T-cell (primary cell): ENCODE measurements at places on chromosomes 2 and 18. TPM values are rescaled to one million over a fixed set of nuclear protein-coding genes. Genes with fewer than 3 reads are reported as not detected.

GRCh38 chr18:27277554-27277953, 92.4 kb upstream of the CHST9 start:
- DNase-seq, result no peak
- no peaks in the 10 kb centered on the region for H3K36me3 ChIP-seq
- no peaks in the 10 kb centered on the region for H3K4me1 ChIP-seq
- no peak overlapping the region for H3K4me3 ChIP-seq
- H3K27me3 ChIP-seq, result no peaks in the 10 kb centered on the region

DNA sequence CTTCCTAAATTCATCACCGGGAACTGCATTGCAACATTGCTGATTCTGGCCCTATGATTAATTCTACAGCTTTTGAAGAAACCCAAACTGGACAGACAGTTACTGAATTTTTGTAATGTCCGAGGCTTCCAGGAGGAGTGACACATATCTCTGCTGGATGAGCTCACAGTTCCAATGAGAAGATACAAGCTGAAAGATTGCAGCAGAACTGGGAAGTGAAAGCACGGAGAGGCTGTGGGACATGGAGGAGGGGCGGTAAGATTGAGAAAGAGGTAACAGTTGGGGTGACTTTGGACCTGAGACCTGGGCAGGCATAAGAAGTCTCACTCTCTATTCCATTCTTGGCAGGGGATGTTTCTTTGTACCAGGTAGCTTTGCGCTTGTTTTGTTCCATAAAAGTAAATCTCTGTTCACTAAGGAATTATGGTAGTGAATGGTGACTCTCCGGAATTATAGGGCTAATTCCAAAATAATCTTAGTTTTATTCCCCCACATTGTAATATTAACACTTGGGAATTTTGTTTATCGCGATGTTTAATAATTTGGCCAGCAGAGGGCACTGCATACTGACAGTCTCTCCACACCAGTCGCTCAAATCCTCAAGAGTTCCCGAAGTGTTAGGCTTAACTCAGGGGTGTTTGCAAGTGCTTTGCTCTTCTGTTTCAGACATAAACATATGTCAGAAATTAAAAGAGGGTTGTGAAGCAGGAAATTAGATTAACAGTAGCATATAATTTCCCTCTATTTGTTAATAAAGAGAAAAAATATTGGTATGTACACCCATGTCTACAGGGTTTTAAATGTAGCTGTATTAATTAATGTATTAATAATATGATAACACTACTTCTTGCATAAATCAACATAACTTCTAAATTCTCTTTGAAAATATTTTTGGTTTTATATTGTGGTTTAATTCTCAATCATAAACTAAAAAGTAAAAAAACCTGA, 201.4 kb downstream of the SOCS6 start:
- peak; percentile 18 for DNase-seq
- H3K27ac ChIP-seq, result no peak overlapping the region
- H3K36me3 ChIP-seq, result no peaks in the 10 kb centered on the region
- H3K4me3 ChIP-seq, result no peak overlapping the region

DNA sequence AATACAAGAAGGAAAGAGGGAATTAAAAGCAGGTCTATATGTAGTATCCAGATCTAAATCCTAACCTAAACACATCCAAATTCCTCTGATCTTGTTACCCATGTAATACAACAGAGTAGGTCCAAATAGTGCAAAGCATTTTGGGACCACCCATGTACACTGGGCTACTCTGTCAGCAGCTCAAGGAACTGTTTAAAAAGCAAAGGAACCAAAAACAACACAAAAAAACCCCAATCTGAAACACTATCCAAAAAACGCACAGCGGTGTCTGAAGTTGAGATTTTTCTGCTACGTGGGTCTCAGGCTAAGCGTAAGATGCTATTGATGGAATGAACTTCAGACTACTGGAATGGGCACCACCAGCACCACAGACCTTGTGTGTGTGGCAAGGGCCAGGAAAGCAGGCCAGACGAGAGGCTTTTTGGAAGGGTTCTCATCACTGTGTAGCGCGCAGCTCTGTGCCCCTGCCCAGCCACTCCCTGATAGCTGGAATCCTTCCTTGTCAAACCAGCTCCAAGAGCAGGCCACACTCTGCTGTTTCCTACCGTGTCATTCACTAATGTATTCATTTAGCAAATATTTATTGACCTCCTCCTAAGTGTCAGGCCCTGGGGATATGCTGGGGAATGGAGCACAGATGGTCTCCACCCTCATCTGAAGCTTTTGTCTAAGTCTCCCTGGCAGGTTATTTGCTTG, 101.4 kb downstream of the COLEC12 start:
- H3K36me3 ChIP-seq, result no peaks in the 10 kb centered on the region
- H3K4me1 ChIP-seq, result no peaks in the 10 kb centered on the region
- DNase-seq, result no peak
- no peak overlapping the region for H3K27ac ChIP-seq
- no peak overlapping the region for H3K4me3 ChIP-seq

GRCh38 chr18:54116541-54117257, 107.8 kb downstream of the MBD2 start:
- no peak overlapping the region for H3K27ac ChIP-seq
- DNase-seq, result no peak
- H3K4me3 ChIP-seq, result no peak overlapping the region
- H3K27me3 ChIP-seq, result no peaks in the 10 kb centered on the region

- no peak overlapping the region for H3K27ac ChIP-seq
- H3K4me3 ChIP-seq, result no peak overlapping the region
- no peaks in the 10 kb centered on the region for H3K27me3 ChIP-seq
- H3K36me3 ChIP-seq, result no peaks in the 10 kb centered on the region
- no peaks in the 10 kb centered on the region for H3K4me1 ChIP-seq
These were observed 84.1 kb upstream of the SLC66A3 start for GRCh38 chr2:11071211-11071610.

DNA sequence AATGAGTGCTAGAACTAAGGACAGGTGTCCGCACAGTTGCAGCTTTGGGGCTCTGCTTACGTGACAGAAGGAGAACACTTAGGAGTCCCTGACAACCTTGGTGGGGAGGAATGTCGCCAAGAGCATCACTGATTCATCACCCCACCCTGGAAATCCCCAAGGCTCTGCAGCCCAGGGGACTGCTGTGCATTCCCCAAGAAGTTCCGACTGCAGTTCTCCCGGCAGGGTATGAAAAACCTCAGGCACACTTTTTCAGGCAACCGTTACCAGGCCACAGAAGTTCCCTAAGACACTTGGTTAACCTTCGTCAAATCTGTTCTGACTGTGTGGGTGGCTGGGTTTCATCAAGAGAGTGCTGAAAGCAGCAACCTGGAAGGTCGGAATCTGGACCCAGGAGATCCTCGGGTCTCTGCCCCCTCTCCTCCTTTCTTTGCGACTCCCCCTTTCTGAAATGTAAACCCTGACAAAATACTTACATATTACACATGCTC, 192.1 kb upstream of the CXCR4 start:
- no peak overlapping the region for H3K4me3 ChIP-seq
- H3K36me3 ChIP-seq, result no peaks in the 10 kb centered on the region
- peaks cover 16% of the 10 kb centered on the region for H3K4me1 ChIP-seq
- no peaks in the 10 kb centered on the region for H3K27me3 ChIP-seq
- no peak overlapping the region for H3K27ac ChIP-seq
- no peak for DNase-seq

GRCh38 chr2:160224060-160224459, 24.0 kb upstream of the ITGB6 start:
- H3K36me3 ChIP-seq, result no peaks in the 10 kb centered on the region
- no peak overlapping the region for H3K27ac ChIP-seq
- H3K27me3 ChIP-seq, result no peaks in the 10 kb centered on the region
- no peaks in the 10 kb centered on the region for H3K4me1 ChIP-seq
- no peak for DNase-seq

POMC gene
- total RNA-seq, result 7.5 TPM

ATOH8 gene
- not detected for total RNA-seq

LHCGR gene
- not detected for total RNA-seq

ANKRD53 gene
- 0.88 TPM for total RNA-seq
